ENCODE measurements at places on chromosomes 13 and 19.

GRCh38 chr13:70424928-70425327 lies 316.7 kb upstream of the KLHL1 start:
- no peaks in the 10 kb centered on the region for H3K4me1 ChIP-seq
- H3K4me3 ChIP-seq = no peak overlapping the region
- H3K27ac ChIP-seq = no peak overlapping the region
- no peaks in the 10 kb centered on the region for H3K36me3 ChIP-seq
- H3K27me3 ChIP-seq = no peaks in the 10 kb centered on the region
- DNase-seq = no peak

- no peak overlapping the region for H3K27ac ChIP-seq
- DNase-seq = no peak
- peaks cover 2% of the 10 kb centered on the region for H3K4me1 ChIP-seq
Observed at GRCh38 chr13:33761740-33762139, 56.2 kb upstream of the RFC3 start.

- peak overlapping the region; percentile 49 for H3K27ac ChIP-seq
- H3K36me3 ChIP-seq = peaks cover 5% of the 10 kb centered on the region
- peaks cover 12% of the 10 kb centered on the region for H3K4me1 ChIP-seq
- DNase-seq = no peak
- no peak overlapping the region for H3K4me3 ChIP-seq
- peaks cover 37% of the 10 kb centered on the region for H3K27me3 ChIP-seq
Observed at GRCh38 chr19:53884256-53884655, 2.3 kb downstream of the PRKCG start.

GRCh38 chr13:34156841-34157365 lies 339.0 kb downstream of the RFC3 start:
- H3K4me1 ChIP-seq = no peaks in the 10 kb centered on the region
- H3K27me3 ChIP-seq = peaks cover 10% of the 10 kb centered on the region
- DNase-seq = no peak
- H3K27ac ChIP-seq = no peak overlapping the region

DNA sequence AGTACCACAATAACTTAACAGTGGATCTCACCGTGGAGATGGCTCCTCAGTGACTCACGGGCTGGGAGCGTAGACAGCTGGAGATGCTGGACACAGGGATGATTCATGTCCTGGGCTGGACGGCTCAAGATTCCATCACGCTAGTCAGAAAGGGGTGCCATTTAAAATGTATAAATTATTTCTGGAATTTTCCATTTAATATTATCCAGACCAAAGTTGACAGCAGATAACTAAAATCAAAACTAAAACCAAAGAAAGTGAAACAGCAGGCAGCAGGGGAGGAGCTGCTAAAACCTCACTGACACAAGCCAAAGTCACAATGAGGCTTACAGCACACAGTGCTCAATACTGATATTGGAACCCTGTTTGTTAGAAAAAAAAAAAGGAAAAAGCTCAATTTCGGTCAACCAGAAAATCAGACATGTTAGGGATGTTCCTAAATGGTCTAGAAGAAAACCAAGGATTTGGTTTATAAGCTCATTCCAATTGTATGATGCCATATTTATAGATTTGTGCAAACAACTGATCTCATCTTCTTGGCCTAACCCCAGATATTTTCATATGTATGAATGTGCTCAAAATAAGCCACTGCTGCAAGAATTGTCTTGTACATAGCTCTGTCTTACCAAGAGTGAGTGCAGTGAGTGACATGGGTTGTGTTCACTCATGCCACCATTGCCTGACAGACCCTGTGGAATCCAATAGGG lies 111.8 kb downstream of the SACS start:
- no peak for DNase-seq
- peak overlapping the region; percentile 92 for H3K27ac ChIP-seq
- H3K36me3 ChIP-seq = no peaks in the 10 kb centered on the region
- H3K27me3 ChIP-seq = peaks cover 12% of the 10 kb centered on the region
- H3K4me1 ChIP-seq = peaks cover 8% of the 10 kb centered on the region

DNA sequence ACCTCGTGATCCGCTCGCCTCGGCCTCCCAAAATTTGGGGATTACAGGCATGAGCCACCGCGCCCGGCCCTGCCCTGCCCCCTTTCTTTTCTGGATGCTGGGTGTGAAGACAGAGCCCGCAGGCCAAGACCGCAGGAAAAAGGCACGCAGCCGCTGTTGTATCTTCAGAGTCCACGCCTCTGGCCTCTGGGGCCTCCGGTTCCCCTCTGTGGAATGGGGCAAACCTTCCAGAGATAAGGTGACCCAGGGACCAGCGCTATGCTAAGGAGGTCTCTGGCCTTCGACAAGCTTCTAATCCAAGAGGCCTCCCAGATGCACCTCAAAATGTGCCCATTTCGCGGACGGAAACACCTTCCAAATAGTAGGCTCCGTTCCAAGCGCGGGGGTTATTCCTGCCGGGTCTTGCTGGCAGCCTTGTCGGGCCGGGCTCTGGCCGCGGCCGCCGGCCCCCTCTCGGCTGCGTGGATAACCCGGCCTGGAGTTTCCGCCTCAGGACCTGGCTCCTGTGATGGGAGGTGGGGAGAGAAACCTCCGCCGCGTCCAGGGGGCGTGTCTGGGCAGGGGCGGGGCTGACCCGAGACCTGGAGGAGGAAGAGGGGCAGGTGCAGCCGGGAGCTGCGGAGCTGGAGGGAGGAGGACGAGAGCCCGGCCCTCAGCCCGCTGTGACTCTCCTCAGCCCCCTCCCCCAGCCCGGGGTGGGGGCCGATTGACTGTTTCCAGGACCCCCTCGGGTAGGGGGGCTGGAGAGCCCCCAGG lies 13.1 kb downstream of the TJP3 start:
- peaks cover 4% of the 10 kb centered on the region for H3K4me1 ChIP-seq
- peak overlapping the region; percentile 90 for H3K4me3 ChIP-seq
- no peak overlapping the region for H3K27ac ChIP-seq
- no peaks in the 10 kb centered on the region for H3K36me3 ChIP-seq

- peaks cover 4% of the 10 kb centered on the region for H3K4me1 ChIP-seq
- H3K27ac ChIP-seq = no peak overlapping the region
- H3K27me3 ChIP-seq = peaks cover 7% of the 10 kb centered on the region
- peaks cover 2% of the 10 kb centered on the region for H3K36me3 ChIP-seq
- no peak overlapping the region for H3K4me3 ChIP-seq
Observed at GRCh38 chr13:99590519-99591011, 89.3 kb downstream of the TM9SF2 start.

DNA sequence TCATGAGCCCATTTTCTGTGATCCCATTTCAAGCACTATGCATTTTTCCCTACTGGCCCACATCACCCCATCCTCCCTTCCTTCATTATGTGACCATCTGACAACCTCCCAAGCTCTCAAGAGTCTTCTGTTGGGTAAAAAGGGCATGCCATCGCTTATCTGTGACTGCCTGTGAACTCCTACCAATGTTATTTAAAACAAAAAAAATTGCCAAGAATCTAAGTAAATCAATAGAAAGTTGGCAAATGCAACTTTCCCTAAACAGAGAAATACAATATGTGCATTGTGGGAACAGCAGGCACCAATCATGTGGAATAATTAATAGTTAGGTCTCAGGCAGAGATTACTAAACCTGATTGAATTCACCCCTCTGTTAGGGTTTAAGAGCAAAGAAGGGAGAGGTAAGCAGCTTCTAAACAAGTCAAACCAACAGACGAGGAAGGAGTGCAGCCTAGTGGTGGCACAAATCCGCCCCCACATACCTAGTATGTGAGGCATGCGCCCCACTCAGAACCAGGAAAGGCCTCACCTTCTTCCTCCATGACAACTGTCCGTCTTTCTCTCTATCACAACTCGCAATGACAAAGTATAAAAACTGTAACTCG lies 29.8 kb downstream of the DZIP1 start:
- H3K36me3 ChIP-seq = no peaks in the 10 kb centered on the region
- peaks cover 47% of the 10 kb centered on the region for H3K27me3 ChIP-seq
- no peak overlapping the region for H3K4me3 ChIP-seq
- H3K4me1 ChIP-seq = no peaks in the 10 kb centered on the region

- H3K27me3 ChIP-seq = no peaks in the 10 kb centered on the region
- DNase-seq = no peak
- peak overlapping the region; percentile 28 for H3K4me3 ChIP-seq
- H3K4me1 ChIP-seq = peaks cover 49% of the 10 kb centered on the region
Observed at GRCh38 chr13:32045982-32046785, 14.6 kb downstream of the FRY start.

DNA sequence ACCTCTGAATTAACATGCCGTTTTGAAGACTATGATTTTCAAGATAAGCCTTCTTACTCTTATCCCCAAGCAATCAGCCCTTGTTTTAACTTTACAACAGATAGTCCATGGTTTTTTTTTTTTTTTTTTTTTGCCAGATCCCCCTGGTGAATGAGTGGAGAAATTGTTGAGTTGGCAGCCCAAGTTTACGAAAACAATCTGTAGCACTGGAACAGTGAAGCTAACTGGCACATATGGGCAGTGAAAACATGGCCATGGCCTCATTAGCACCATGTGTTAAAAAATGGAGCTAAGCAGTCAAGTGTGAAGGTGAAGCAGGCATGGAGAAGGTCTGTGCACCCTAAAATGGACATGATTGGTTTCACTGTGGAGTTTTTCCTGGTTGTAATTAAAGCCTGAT lies 812.1 kb upstream of the MIR17HG start:
- no peak for DNase-seq
- H3K36me3 ChIP-seq = no peaks in the 10 kb centered on the region
- H3K4me1 ChIP-seq = no peaks in the 10 kb centered on the region
- no peaks in the 10 kb centered on the region for H3K27me3 ChIP-seq
- no peak overlapping the region for H3K4me3 ChIP-seq

- H3K36me3 ChIP-seq = no peaks in the 10 kb centered on the region
- peaks cover 5% of the 10 kb centered on the region for H3K27me3 ChIP-seq
- H3K4me1 ChIP-seq = peaks cover 15% of the 10 kb centered on the region
- H3K27ac ChIP-seq = no peak overlapping the region
- no peak for DNase-seq
- no peak overlapping the region for H3K4me3 ChIP-seq
Observed at GRCh38 chr13:30045916-30046704, 195.7 kb upstream of the UBL3 start.

DNA sequence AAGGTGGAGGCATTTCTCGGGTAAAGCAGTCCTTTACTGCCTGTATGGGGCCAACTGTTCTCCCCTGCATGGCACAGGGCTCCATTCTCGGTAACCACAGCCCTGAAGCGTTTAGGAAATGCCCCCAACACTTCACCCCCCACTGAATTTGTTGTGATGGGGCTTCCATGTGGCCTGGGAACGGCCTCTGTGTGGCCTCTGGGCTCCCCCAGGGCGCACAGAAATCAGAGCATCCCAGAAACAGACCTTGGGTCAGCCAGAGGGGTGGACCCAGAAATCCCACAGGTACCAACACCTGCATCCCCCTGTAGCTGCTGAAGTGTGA lies 153.7 kb upstream of the VSTM2B start:
- H3K4me3 ChIP-seq = no peak overlapping the region
- H3K36me3 ChIP-seq = no peaks in the 10 kb centered on the region
- H3K27ac ChIP-seq = no peak overlapping the region

GRCh38 chr19:48340995-48341394 lies 15.6 kb downstream of the EMP3 start:
- H3K4me3 ChIP-seq = no peak overlapping the region
- no peaks in the 10 kb centered on the region for H3K27me3 ChIP-seq

- H3K36me3 ChIP-seq = no peaks in the 10 kb centered on the region
- peaks cover 55% of the 10 kb centered on the region for H3K27me3 ChIP-seq
- no peaks in the 10 kb centered on the region for H3K4me1 ChIP-seq
- H3K27ac ChIP-seq = no peak overlapping the region
- no peak overlapping the region for H3K4me3 ChIP-seq
Observed at GRCh38 chr13:33087790-33088189, 71.6 kb downstream of the KL start.

DNA sequence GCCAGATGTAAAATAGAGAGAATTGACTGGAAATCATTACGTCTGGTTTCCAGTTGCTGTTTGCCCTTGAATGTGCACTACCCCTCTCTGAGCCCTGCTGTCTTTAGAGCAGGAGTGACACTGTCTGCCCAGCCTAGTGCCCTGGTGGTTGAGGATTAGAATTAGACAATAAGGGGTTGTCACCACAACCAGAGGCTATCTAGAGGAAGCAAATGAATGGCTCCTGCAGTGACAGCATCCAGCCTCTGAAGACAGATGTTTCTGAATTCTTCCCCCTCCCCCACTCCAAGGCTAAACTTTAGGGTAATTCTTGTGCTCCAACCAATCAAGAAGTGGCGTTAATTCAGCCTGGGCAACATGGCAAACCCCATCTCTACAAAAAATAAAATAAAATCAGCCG lies 2.0 kb downstream of the RAB8A start:
- no peaks in the 10 kb centered on the region for H3K27me3 ChIP-seq
- no peak overlapping the region for H3K27ac ChIP-seq
- H3K36me3 ChIP-seq = peaks cover 2% of the 10 kb centered on the region
- H3K4me1 ChIP-seq = peaks cover 42% of the 10 kb centered on the region
- H3K4me3 ChIP-seq = peak overlapping the region; percentile 3

- peaks cover 13% of the 10 kb centered on the region for H3K27me3 ChIP-seq
- peaks cover 3% of the 10 kb centered on the region for H3K4me1 ChIP-seq
- no peak for DNase-seq
- H3K27ac ChIP-seq = no peak overlapping the region
- H3K36me3 ChIP-seq = no peaks in the 10 kb centered on the region
Observed at GRCh38 chr13:105971738-105972137, 563.7 kb downstream of the EFNB2 start.

DNA sequence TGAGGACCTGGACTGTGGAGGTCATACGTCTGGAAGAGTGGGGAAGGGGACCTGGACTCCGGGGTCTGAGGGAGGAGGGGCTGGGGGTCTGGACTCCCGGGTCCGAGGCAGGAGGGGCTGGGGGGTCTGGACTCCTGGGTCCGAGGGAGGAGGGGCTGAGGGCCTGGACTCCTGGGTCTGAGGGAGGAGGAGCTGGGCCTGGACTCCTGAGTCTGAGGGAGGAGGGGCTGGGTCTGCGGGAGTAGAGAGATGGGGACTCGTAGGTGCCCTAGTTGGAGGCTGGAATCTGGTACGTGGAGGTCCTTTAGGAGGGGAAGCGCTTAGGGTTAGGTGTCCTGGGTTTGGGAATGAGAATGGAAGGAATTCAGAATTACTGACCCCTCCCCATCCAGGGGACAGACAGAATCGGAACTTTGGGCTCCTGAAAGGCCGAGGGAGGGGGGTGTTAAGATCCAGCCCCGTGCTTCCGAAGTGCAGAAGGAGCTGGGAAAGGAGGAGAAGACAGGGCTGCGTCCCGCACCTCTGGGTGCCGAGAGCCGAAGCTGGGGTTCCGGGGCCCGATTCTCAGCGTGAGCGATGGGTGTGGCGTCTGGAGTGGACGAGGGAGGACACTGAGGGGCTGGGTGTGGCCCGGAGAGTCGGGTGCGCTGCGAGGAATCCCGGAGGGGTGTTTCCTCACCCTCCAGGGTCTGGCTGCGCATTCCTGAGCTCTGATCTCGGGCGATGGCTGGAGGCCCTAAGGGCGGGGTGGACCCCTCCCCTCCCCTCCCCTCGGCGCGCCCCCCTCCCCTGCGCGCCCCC lies 608 bp downstream of the MYADM start:
- DNase-seq = peak; percentile 46
- peaks cover 31% of the 10 kb centered on the region for H3K4me1 ChIP-seq
- H3K27me3 ChIP-seq = no peaks in the 10 kb centered on the region
- peak overlapping the region; percentile 100 for H3K27ac ChIP-seq
- H3K36me3 ChIP-seq = peaks cover 9% of the 10 kb centered on the region
